ENCODE measurements at places on chromosomes 4 and X. TPM values are rescaled to one million over a fixed set of nuclear protein-coding genes. Genes with fewer than 3 reads are reported as not detected.

GRCh38 chr4:77072195-77072753, 3.5 kb downstream of the CCNI start:
- no peak for DNase-seq

- DNase-seq, result peak; percentile 83
These were observed 217.1 kb upstream of the SMIM31 start for GRCh38 chr4:164536814-164537213.

GRCh38 chr4:176979416-176979815, 186.7 kb upstream of the VEGFC start:
- DNase-seq, result no peak

- no peak for DNase-seq
These were observed at the start of gene SERPINA7 for GRCh38 chrX:106038625-106039024. Gene SERPINA7 (minus strand): TSS chrX:106038727. CDS start chrX:106037058, 1,669 bp downstream.

GRCh38 chr4:19293080-19293479, 958.6 kb upstream of the SLIT2 start:
- no peak for DNase-seq

- no peak for DNase-seq
These were observed 94.8 kb downstream of the MAML3 start for GRCh38 chr4:140059159-140059558.

- DNase-seq, result no peak
These were observed 18.4 kb upstream of the STK26 start for GRCh38 chrX:132004728-132005127.

LEF1 gene
- total RNA-seq, result 0.63 TPM

Measured in fibroblast of the aortic adventitia (primary cell).